ENCODE measurements at places on chromosomes 12 and 14.

GRCh38 chr12:57754411-57755193 is at the start of gene MARCHF9:
Gene MARCHF9 (plus strand): TSS chr12:57755103. CDS start chr12:57755529, 426 bp downstream.
- DNase-seq = peak; percentile 70

DNA sequence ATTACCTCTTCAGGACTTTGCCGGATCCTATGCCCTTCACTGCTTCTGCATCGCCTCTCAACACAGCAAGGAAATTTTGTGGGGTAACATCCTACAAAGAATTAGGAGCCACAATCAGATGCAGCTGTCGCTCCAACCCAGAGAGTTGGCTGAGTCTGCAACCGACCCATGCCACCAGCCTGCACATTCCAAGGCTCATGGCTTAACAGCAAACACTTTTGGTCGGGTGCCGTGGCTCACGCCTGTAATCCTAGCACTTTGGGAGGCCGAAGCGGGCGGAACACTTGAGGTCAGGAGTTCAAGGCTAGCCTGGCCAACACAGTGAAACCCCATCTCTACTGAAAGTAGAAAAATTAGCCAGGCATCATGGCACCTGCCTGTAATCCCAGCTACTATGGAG is 32.3 kb downstream of the LGMN start:
- no peak for DNase-seq

DNA sequence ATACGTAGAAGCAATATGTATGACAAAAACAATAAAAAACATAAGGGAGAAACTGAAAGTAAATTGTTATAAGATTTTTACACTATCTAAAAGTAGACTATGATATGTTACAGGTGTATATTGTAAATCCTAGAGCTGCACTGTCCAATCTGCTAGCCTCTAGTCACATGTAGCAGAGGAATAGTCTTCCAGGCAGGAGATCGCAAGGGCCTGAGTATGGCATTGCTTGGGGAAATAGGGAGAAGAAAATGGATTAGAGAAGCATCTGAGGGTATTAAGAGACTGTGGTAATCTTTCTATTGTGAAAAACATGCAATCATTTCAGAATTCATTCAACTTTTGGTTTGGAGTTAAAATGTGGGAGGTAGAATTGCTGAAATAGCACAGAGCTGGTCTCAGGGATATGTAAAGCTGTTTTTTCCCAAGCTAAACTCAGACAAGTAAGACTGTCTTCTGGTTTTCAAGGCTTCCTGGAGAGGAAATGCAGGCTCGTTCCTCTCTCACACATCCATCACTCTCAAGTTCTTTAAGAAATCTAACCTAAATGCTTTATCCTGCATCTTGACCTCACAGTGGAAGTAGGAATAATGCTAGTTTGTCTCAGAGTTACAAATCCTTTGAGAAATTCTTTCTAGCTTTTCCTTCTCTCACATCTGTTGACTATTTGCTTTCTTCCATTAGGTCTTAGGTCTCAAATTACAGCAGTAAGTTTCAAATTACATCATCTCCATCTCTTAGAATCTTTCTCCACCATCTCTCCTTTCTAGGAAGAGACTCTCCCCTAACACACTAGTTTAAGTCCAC is 7.6 kb upstream of the CCDC184 start:
- DNase-seq = no peak

- DNase-seq = no peak
These were observed 201.3 kb downstream of the GPHN start for GRCh38 chr14:66709291-66709690.

DNA sequence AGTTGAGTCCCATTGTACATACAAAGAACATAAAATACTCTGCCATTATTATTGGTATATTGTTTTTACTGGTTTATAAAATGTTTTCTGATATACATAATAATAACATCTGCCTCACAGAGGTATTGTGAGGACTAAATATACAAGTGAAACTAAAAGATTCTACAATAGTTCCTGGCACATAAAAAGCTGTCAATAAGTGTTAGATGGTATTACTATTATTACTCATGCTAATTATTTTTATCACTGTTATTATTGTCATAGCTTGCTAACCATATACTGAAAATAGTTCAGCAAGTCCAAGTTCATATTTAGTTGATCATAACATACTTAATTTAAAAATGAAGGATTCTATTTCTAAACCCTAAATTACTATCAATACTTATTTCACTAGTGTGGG is 34.4 kb downstream of the BTG1 start:
- DNase-seq = no peak

Data from stimulated activated CD4-positive, alpha-beta T cell treated with anti-CD3 and anti-CD28 coated beads, Interleukin-1b, Interleukin-23, amount 100 ng/mL, for 1 hour (primary cell).